Stimulated activated CD8-positive, alpha-beta memory T cell treated with anti-CD3 and anti-CD28 coated beads, Interleukin-4, amount 100 ng/mL, for 1 hour (primary cell): ENCODE measurements at places on chromosomes 12 and 14.

GRCh38 chr12:71440763-71441748, 1.5 kb downstream of the LGR5 start:
- no peak for DNase-seq

DNA sequence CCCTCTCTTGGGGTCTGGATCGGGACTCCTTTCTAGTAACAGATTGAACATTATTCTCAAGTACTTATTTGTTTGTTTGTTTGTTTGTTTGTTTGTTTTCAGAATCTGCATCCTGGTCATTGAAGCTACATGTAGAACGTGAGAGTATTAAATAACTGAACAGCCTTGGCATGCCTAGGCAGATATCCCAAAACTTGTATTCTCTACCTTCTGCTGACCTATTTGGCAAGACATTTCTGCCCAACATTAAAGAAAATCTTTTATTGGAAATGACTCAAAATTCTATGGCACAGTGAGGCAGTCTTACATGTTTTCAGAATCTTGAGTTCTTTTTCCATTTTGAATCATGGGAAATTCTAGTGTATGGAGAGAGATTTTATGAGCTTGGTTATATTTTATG, 165.1 kb upstream of the CNOT2 start:
- no peak for DNase-seq

GRCh38 chr12:122610207-122610606, 83.2 kb downstream of the KNTC1 start:
- no peak for DNase-seq

GRCh38 chr14:60563113-60563512, 54.2 kb downstream of the SIX6 start:
- DNase-seq, result no peak

- DNase-seq, result no peak
Measured at GRCh38 chr12:111111681-111112080, 191.3 kb upstream of the MYL2 start.

GRCh38 chr12:52715416-52715815, 12.1 kb upstream of the KRT77 start:
- no peak for DNase-seq

GRCh38 chr12:13045816-13046215, 1.6 kb downstream of the FAM234B start:
- no peak for DNase-seq

DNA sequence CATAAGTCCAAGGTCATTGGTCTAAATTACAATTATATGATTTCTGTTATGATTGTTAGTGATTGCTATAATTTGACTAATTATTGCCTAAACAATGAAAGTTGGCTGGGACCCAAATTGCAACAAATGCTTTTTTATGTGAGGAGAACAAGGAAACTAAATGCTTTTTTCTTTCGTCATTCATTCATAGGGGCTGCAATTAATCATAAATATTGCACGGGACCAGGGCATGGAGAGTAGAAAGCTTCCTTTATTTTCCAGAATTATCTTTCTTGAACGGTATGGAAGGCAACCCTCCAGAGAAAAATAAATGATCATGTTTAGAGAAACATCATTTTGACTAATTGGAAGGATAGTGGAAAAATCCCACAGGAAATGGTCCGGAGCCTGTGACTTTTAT, 32.6 kb upstream of the ARHGAP5 start:
- no peak for DNase-seq

DNA sequence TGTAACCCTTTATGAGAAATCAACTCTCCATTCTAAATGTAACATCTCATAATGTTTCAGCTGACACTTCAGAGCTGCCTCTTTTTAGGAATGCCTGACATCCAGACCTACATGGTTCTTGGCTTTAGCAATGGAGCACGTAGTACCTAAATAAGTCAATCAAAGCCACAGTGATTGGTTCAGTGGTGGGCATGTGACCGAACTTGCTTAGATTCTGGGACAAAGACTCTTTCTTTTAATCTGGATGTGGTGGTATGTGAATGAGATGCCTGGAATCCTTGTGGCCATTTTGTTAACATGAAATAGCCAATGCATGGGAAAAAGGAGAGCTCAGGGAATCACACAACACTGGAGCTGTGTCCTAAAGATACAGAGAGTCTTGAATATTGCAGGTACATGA, 11.8 kb downstream of the GPR65 start:
- DNase-seq, result no peak

GRCh38 chr14:72664651-72665050, 229.2 kb downstream of the DPF3 start:
- DNase-seq, result no peak

DNA sequence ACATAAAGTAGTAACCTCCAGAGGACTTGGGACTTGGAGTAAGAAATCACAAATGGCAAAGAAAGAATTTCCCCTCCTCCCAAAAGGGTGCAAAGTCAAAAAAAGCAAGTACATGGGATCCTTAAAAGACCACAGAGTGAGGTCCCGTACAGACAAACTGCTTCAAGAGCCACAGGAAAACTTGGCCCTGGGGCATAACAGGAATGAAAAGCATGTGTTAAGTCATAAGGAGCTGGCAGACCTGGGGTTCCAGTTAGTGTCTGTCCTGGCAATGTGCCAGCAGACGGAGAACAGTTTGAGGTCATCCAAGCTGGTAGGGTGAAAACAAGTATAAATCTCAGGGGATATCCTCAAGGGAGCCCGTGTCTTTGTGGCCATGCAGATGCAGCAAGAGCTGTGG, 73.2 kb downstream of the HSD17B6 start:
- no peak for DNase-seq

- no peak for DNase-seq
Measured at GRCh38 chr12:89649139-89649538, 59.5 kb downstream of the ATP2B1 start.

GRCh38 chr12:49582201-49582600, 14.3 kb upstream of the MCRS1 start:
- DNase-seq, result no peak

DNA sequence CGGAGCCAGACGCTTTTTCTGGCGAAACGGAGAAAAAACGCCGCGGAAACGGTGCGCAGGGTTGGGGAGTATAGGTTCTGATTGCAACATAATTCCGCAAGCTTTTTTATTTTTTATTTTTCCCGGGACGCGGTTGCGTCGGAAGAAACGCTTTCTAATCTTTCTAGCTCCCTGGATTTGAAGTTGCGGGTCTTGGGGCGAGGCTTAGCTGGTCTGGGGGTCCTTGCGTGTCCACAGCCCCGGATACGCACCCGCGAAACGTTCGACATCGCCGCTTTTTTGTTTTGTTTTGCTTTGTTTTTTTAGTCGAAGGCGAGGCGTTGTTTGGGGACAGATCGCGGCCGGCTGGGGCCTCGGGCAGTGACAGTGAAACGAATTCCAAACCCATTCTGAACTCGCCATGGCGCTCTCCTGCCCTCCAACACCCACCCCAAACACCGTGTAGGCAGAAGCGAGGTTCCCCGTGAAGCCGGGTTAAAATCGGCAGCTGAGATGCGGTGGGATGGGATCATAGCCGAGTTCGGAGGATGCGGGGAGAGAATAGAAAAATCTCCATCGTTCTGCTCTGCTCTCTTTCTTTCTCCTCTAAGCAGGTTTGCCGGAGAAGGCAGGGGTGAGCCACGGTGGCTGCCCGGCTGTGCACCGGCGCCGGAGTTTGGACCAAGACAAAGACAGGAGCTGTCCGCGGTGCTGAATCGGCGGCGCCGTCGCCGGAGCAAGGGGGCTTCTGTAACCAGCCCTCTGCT, 8.1 kb upstream of the LHX5 start:
- DNase-seq, result no peak

- no peak for DNase-seq
Measured at GRCh38 chr12:119486599-119487154, 106.9 kb upstream of the TMEM233 start.

- no peak for DNase-seq
Measured at GRCh38 chr12:466039-466438, 6.3 kb downstream of the B4GALNT3 start.

DNA sequence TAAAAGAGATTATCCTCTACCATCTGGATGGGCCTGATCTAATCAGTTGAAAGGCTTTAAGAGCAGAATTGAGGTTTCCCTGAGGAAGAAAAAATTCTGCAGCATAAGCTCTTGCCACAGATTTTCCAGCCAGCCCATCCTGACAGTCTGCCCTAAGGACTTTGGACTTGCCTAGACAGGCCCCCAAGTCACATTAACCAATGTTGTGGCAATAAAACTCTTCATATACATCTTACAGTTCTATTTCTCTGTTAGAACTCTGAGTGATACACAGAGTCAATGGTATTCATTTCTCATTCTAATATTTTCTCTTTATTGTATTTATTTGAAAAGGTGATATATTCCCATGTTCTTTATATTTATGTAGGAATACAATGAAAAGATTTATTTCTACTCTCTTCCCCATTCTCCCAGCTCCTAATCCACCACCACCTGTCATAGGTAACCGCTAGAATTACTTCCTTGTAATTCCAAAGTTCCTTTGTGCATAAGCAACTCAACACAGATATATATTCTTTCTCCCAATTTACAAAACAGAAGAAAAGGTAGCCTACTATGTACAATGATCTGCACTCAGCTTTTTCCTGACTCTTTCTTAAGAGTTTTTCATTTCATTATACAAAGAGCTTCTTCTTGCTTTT, 182.1 kb downstream of the CAPZA3 start:
- DNase-seq, result no peak

DNA sequence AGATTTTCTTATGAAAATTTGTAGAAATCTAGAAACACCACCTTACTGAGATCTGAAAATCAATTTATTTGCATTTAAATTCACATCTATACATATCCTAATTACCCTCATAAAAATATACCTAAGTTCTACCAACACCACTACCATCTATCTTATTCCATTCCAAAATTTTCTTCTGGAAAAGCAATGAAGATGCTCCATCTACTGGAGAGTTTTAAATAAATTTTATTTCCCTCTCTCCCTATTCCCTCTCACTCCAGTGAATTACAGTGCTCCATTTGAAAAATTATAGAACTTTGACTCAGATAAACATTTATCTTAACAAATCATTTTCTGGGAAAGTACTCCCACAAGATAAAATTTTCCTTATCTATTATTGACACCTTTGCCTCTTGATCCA, 2.3 kb upstream of the C14orf39 start:
- no peak for DNase-seq

DNA sequence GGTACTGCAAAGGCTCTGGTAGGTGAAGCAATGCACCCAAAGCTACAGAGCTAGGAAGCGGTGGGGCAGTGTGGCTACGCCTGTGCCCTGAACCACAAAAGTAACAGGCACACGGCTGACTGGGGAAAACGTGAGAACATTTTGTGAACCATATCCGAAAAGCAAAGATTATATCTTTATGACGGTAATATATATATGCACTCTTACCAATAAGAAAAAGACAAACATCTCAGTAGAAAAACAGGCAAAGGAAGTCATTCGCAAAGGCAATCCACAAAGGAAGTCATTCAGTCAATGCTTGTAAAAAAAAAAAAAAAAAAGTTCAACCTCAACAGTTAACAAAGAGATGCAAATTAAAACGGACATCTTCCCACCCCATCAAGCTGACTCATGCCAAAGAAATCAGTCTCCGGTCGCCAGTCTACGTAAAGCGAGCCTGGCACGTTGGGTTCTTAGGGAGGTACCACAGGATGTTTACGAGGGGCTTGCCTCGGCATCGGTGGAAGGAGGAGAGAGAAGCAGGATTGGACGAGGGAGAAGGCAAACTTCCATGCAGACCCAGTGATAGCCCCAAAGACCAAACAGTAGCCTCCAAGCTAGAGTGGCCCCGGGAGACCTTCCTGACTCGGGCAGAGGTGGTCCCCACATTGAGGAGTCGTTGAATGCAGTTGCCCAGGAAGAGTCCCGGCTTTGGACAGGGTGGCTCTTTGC, 39.4 kb upstream of the PPP2R5C start:
- DNase-seq, result peak; percentile 58

DNA sequence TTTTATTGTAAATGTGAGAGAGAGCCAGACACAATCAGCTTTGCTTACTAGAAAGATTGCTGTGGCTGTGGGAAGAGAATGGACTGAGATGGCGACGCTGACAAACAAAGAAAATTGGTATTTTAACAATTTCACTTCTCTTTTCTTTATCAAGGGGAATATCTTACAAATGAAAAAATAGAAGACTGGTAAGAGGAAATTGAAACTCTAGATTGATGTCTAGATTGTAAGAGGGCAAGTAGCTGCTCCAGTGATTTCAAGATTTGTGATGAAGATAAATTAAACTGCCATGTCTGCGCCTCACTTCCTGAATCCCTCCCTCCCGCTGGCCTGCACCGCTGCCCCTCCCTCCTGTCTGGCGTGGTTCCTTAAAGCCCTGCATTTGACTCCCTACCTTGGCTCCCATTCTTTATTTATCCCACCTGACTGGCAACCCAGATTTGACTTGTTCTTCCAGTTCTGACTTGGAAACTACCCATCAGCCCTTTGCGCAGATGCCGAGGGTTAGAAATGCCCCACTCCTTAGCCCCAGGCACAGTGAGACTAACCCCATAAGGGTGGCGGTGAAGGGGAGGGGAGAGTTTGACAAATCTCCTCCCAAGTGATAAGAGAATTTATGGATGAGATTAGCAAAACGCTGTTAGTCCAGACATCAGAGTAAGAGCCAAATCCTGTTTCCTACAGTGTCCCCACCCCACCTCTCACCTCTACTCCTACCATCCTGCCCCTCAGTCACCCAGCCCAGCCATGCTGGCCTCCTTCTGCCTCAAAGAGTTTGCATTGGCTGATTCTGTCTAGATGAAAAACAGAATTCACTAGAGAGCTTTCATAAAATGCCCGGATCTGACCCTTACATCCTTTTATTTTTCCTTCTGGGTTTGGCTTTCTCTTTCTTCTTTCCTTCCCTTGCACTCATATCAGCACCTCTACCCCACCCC, 125.3 kb upstream of the ATF7IP start:
- DNase-seq, result no peak

GRCh38 chr12:23576372-23576771, 373.1 kb downstream of the SOX5 start:
- DNase-seq, result no peak

- no peak for DNase-seq
Measured at GRCh38 chr12:45914090-45914489, 76.3 kb downstream of the SCAF11 start.

GRCh38 chr12:78157199-78157598, 326.5 kb downstream of the NAV3 start:
- no peak for DNase-seq

DNA sequence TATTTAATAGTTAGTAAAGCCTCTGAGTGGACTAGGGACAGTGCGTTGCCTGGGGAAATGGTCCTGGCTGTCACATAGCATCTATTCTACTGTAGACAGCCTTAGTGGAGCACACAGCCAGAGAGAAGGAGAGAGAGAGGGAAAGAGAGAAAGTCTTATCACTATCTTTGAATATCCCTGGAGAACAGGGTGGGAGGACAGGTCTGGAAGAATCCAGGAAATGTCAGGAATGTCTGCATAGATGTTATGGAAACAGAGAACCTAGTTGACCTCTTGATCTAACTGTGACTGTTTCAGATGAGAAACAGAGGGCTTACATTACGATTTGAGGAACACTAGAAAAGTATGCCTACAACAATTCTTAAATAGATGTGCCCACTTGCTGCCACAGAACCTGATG, 92.8 kb downstream of the SLC15A5 start:
- no peak for DNase-seq

GRCh38 chr12:69897744-69898143, 72.7 kb downstream of the MYRFL start:
- no peak for DNase-seq
